ENCODE measurements at places on chromosomes 5 and 9.

GRCh38 chr9:124657516-124657915 is 113.6 kb downstream of the NR6A1 start:
- DNase-seq = no peak

DNA sequence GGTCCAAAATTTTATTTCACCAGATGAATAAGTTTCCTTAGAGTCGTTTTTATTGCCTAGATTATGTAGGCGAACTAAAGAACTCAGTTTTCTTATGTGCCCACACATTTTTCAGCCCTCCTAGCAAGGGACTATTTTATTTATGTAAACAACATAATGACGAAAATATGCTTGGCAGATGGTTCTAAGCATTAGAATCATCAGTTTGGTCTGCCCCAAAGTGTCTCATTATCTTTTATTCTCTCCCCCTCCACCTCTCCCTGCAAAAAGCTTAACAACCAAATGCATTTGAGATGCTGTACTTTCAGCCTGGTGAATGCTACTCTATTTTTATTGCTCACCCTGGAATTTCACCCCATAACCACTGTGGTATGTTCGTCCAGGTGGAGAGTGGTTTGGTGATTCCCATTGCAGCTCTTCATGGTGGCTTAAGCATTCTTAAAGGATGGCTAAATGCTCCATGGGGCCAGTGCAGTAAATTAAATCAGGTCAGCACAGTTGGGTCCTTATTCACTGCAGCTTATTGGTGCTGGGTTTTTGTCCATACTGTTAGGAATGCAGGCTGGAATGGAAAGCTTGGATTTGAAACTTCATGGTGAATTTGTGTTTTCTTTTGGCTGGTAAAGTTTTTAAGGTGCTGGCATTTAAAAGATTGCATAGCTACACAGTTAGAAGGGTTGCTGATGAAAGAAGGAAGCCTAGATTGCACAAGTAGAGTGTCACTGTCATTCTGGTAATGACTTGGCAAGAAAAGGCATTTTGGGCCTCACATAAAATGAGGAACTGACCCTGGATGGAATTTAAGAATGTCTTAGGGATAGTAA is 39.2 kb downstream of the TLE4 start:
- no peak for DNase-seq

DNA sequence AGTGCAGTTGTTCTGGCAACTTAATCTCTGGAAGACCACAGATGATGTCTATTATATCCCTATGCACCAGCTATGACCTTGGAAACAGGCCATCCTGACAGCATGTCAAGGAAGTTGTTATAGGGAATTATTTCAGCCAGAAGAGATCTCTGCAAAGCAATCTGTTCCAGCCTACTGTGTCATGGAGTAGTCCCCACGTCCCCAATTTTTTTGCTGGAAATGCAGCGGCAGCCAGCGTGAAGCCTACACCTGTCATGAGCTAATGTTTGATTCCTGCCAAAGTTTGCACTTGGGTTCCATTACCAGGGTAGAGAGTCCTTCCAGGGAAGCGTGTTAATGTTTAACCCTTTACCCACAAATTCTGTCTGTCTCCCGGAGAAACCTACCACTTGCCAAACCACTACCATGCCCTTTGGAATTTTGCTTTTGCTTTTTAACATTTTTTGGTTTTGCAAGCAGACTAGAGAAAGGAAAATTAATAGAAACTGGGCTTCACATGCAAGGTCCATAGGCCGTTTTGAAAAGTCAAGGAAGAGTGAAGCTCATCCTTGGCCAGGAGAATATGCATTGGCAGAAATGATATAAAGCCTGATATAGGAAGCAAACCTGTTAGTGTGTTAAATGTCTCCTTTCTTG is 174.9 kb upstream of the SPRY4 start:
- DNase-seq = no peak

- no peak for DNase-seq
Observed at GRCh38 chr5:141149812-141150211, at the start of gene PCDHB6. Gene PCDHB6, plus strand, starts transcription at chr5:141150057. Its CDS starts 201 bp downstream, at chr5:141150258.

- no peak for DNase-seq
Observed at GRCh38 chr5:82849885-82850284, 227.3 kb downstream of the TMEM167A start.

DNA sequence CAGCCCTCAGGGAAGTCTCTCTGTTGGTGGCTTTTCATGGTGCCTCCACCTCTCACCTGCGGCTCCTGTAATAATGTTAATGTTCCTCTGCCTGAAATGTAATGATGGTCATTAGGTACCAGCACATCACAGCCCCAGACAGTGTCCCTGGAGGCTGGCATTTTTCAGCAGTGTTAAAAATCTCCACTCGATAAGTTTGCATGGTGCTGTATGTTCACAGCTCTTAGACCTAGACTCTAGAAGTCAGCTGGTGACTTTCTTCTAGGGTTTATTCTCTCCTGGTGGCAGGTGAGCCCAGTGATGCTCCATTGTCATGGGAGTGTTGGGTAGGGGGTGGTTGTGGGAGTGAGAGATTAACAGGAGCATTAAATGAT is 53.1 kb downstream of the GPR107 start:
- DNase-seq = no peak

GRCh38 chr9:90188656-90189055 is 454.0 kb downstream of the DIRAS2 start:
- no peak for DNase-seq

Measured in RKO (cell line).